GM23338 (cell line): ENCODE measurements at places on chromosomes 3 and 15. TPM values are rescaled to one million over a fixed set of nuclear protein-coding genes. Genes with fewer than 3 reads are reported as not detected.

- H3K27ac ChIP-seq: no peak overlapping the region
- H3K4me1 ChIP-seq: peaks cover 12% of the 10 kb centered on the region
- DNase-seq: no peak
- no peaks in the 10 kb centered on the region for H3K27me3 ChIP-seq
- no peaks in the 10 kb centered on the region for H3K36me3 ChIP-seq
These were observed 568.7 kb upstream of the UBE2E2 start for GRCh38 chr3:22634433-22634832.

- DNase-seq: no peak
- no peak overlapping the region for H3K4me3 ChIP-seq
- no peaks in the 10 kb centered on the region for H3K27me3 ChIP-seq
- no peaks in the 10 kb centered on the region for H3K36me3 ChIP-seq
These were observed 53.0 kb upstream of the TMCO5A start for GRCh38 chr15:37881237-37882013.

DNA sequence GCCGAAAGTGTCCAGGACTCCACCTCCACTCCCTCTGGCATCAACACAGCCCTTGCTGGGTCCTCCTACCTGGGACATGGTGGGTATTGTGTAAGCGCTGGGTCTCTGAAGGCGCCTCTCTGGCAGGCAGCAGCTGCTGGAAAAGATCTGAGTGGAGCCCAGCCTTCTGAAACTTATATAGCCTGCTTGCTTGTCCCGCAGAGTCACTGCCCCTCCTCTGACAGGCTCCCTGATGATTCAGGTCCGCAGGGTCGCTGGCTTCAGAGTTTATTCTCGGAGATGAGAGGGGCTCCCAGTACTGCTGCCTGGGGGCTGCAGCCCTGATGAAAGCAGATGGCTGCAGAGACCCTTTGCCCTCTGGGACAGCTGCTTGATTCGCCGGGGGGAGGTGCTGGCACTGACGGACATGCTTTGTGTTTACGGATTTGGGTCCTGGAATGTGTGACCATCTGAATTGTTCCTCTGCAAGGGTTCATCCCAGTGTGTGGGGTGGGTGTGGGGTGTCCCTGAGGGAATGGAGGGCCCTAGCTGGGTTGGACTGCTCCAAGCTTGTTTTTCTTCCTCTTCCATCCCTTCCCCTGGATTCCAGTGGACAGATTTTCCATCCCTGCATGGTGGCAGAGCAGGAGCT lies at the start of gene MUSTN1:
Gene MUSTN1 (minus strand): TSS at position 149 of the 631 bp plus-strand sequence. CDS start 71 bp downstream, at position 78.
- H3K27me3 ChIP-seq: no peaks in the 10 kb centered on the region
- no peaks in the 10 kb centered on the region; the same call in 1 of the 2 replicates for H3K36me3 ChIP-seq
- peak; percentile 19 for DNase-seq
- H3K4me3 ChIP-seq: no peak within 1 kb of the TSS

DNA sequence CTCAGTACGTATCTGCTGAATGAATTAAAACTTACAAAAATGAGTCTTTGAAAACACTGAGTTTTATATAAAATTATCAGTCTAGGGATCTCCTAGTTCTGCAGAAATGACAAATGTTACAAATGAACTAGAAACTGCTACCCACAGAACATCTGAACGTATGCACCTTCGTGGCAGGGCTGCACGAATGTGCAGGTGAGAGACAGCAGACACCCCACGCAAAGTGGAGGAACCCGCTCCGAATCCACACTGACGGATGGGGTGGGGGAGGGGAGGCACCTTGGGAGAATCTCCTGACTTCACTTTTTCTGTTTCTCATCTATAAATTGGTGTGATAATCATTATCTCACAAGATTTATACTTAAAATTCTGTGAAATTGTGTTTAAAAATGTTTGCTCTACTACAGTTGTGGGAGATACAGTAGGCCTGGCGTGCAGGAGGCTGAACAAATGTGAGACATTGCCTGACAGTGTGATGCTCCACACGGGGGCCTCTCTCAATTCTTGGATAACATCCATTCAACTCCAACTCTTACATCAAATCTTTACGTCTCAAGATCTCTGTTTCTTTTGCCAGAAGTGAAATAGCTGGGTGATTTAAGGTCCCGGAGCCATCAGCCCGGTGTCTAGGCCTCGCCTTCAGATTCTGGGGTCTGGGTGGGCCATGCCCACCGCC lies 86.9 kb downstream of the ATP10A start:
- H3K4me3 ChIP-seq: no peak overlapping the region
- no peak overlapping the region for H3K27ac ChIP-seq
- 0 out of 2 replicates have a peak, but pooled peaks cover 8% of the 10 kb centered on the region for H3K4me1 ChIP-seq
- DNase-seq: no peak

GRCh38 chr3:176651622-176652021 lies 545.7 kb downstream of the TBL1XR1 start:
- H3K36me3 ChIP-seq: no peaks in the 10 kb centered on the region
- no peaks in the 10 kb centered on the region for H3K4me1 ChIP-seq
- DNase-seq: no peak
- no peak overlapping the region for H3K27ac ChIP-seq
- H3K27me3 ChIP-seq: no peaks in the 10 kb centered on the region
- H3K4me3 ChIP-seq: no peak overlapping the region

The USP3 gene
- 9.7 and 22.5 TPM in 2 replicates for total RNA-seq

DNA sequence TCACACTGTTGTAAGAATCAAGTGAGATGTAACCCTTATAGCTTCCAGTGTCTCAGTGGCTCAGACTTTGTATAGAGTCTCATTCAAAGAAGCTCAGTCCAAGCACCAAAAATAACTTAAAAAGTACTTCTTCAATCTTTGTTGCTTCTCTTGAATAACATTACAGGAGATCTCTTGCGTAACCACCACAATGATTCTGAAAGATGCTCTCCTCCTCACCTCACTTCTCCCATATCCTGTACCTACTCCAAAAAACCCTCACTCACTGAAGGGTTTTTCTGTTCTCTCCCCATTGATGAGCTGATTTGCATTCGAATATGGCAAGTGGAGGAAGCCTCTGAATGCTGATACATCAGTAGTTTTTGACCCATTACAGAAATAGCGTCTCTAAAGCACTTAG lies 39.4 kb upstream of the MRPS22 start:
- H3K36me3 ChIP-seq: no peaks in the 10 kb centered on the region
- H3K27me3 ChIP-seq: no peaks in the 10 kb centered on the region
- peaks cover 6% of the 10 kb centered on the region for H3K4me1 ChIP-seq
- no peak overlapping the region for H3K4me3 ChIP-seq
- DNase-seq: no peak
- no peak overlapping the region for H3K27ac ChIP-seq

GRCh38 chr3:64023861-64024223 lies 548 bp upstream of the PSMD6 start:
- peaks cover 8% of the 10 kb centered on the region for H3K4me1 ChIP-seq
- H3K27me3 ChIP-seq: no peaks in the 10 kb centered on the region
- H3K36me3 ChIP-seq: peaks cover 17% of the 10 kb centered on the region
- H3K4me3 ChIP-seq: peak overlapping the region; percentile 95; the same call in 1 of the 2 replicates

The FBN1 gene
- total RNA-seq: 3.5 and 3.8 TPM in 2 replicates

DNA sequence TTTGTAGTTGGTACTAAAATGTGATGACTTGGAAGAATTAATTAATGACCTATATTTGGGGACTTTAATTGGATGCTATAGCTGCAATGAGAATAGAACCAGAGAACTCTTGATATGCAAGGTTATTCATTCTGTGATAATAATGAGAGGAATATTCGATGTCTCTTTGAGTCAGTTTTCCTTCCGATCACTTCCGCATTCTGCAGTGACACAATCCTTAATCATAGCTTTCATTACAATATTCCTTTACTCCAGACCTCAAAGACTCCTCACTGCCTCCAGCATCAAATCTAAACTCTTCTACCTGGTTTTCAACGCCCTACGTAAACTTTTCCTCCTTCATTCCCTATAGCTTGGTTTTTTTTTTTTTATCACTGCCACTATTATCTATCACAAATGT lies 21.6 kb downstream of the B3GNT5 start:
- DNase-seq: no peak
- H3K27ac ChIP-seq: no peak overlapping the region
- no peaks in the 10 kb centered on the region for H3K27me3 ChIP-seq
- H3K4me1 ChIP-seq: no peaks in the 10 kb centered on the region; the same call in 1 of the 2 replicates
- H3K36me3 ChIP-seq: no peaks in the 10 kb centered on the region
- no peak overlapping the region for H3K4me3 ChIP-seq

- H3K27ac ChIP-seq: no peak overlapping the region
- DNase-seq: no peak
- H3K27me3 ChIP-seq: no peaks in the 10 kb centered on the region
These were observed 75.7 kb downstream of the OCA2 start for GRCh38 chr15:28023422-28023821.

DNA sequence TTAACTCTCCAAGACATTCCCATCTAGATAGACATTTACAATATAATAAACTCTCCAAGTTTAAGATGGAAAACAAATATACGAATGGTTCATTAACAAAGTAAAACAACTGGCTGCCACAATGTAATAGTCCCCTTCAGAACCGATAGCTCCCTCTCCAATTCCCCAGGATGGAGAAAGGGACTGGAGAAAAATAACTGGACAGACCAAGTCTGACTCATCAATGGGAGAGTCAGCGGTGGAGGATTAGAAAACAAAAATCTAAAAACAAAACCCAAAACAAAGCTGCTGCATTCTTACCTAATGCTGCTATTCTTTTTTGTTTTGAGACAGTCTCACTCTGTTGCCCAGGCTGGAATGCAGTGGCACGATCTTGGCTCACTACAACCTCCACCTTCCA lies 468.1 kb downstream of the SHQ1 start:
- H3K4me1 ChIP-seq: peaks cover 99% of the 10 kb centered on the region
- no peak overlapping the region for H3K4me3 ChIP-seq
- no peak for DNase-seq
- no peaks in the 10 kb centered on the region for H3K27me3 ChIP-seq

DNA sequence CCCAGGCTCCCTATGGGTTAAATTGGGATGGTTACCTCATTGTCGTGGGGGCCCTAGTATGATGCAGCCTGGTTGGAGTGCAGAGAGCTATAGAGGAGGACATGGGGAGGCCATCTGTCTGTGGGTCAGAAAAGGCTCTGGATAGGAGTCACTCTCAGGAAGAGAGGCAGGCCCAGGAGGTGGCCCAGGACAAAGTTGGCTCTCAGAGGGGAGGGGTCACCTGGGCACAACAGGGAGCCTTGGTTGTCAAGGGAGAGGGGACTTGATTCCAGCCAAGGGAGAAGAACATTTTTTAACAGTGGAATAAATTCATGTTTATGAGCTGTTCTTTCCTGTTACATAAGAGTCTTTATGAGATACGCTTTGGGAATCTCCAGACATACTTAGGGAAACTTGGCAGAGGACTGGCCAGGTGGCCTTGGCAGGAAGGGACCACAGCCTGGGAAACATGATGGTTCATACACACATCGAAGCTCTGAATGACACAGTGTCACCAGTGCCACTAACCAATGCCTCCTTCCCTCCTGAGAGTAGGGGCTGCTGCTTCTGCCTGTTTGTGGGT lies 27.5 kb upstream of the LCTL start:
- no peak overlapping the region for H3K4me3 ChIP-seq
- no peaks in the 10 kb centered on the region for H3K27me3 ChIP-seq
- no peak overlapping the region for H3K27ac ChIP-seq
- H3K36me3 ChIP-seq: no peaks in the 10 kb centered on the region

DNA sequence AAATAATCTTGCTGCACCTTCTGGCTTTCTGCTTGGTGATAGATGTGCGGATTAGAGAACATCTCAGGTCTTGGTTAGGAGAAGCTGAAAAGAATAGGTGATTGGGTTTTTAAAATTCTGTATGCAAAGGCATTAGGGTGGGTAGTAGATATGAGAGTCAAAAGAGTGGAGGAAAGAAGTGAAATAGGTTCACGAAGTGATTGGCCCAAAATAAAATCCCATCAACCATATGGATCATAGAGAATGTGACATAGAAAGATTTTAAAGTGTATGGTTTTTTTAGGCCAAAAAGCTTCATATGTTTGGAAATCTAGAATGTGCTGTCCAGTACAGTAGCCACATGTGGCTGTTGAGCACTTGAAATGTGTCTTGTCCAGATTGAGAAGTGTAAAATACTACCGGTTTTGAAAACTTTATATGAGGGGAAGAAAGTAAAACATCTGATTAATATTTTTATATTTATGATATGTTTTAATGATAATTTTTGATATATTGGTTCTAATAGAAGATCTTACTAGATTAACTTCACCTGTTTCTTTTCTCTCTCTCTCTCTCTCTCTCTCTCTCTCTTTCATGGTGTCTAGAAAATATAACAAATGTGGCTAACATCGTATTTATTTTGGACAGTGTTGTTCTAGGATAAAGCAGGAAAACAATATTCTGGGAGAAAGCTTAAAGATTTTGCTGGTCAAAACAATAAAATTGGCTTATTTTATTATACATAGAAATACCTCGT lies 2.9 kb downstream of the MBNL1 start:
- DNase-seq: no peak
- H3K4me1 ChIP-seq: peaks cover 31% of the 10 kb centered on the region
- H3K27me3 ChIP-seq: peaks cover 17% of the 10 kb centered on the region
- no peaks in the 10 kb centered on the region for H3K36me3 ChIP-seq
- peak overlapping the region; percentile 92; the same call in 1 of the 2 replicates for H3K4me3 ChIP-seq

GRCh38 chr3:104154896-104155295 lies 1211.8 kb upstream of the ALCAM start:
- no peaks in the 10 kb centered on the region for H3K4me1 ChIP-seq
- H3K27me3 ChIP-seq: no peaks in the 10 kb centered on the region
- H3K4me3 ChIP-seq: no peak overlapping the region
- H3K36me3 ChIP-seq: no peaks in the 10 kb centered on the region

DNA sequence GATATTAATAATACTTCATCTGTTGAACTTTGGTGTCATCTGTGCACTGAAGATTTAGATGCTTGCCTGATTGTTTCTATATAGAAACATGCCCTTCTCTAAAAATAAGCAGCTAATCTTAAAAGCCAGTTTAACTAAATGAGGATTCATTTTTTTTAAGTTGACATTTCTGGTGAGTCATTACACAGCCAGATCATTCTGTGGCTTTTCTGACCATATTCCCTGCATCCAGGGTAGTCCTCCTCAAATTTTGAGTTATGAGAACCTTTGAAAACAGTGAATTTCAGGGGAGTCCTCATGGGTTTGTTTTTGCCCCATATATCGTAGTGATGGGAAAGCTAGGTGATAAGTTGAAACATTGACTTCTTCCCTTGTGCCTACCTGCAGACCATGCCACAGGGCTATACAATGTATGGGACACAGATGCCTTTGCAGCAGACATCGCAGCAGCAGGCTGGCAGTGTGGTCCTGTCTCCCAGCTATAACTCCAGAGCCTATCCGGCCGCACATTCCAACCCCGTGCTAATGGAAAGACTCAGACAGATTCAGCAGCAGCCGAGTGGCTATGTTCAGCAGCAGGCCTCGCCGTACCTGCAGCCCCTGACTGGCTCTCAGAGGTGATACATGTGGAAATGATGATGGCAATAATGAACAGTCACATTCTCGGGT lies 26.5 kb upstream of the P2RY12 start:
- H3K4me3 ChIP-seq: no peak overlapping the region
- no peak overlapping the region for H3K27ac ChIP-seq
- no peaks in the 10 kb centered on the region; the same call in 1 of the 2 replicates for H3K4me1 ChIP-seq
- DNase-seq: no peak
- no peaks in the 10 kb centered on the region for H3K36me3 ChIP-seq

DNA sequence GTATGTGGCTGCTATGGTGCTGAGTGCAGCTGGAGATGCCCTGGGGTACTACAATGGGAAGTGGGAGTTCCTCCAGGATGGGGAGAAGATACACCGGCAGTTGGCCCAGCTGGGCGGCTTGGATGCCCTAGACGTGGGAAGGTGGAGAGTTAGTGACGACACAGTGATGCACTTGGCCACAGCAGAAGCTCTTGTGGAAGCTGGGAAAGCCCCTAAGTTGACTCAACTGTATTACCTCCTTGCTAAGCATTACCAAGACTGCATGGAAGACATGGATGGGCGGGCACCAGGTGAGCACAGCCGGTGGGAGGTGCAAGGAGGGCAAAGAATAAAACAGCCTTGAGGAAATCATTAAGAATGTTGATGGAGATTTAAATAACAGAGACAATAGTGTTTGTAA lies 2.9 kb downstream of the ADPRH start:
- no peak overlapping the region for H3K27ac ChIP-seq
- H3K4me3 ChIP-seq: no peak overlapping the region
- H3K36me3 ChIP-seq: no peaks in the 10 kb centered on the region
- H3K27me3 ChIP-seq: peaks cover 22% of the 10 kb centered on the region
- peaks cover 10% of the 10 kb centered on the region for H3K4me1 ChIP-seq
- DNase-seq: no peak
